ENCODE measurements at places on chromosomes 11 and 22. TPM values are rescaled to one million over a fixed set of nuclear protein-coding genes. Genes with fewer than 3 reads are reported as not detected.

DNA sequence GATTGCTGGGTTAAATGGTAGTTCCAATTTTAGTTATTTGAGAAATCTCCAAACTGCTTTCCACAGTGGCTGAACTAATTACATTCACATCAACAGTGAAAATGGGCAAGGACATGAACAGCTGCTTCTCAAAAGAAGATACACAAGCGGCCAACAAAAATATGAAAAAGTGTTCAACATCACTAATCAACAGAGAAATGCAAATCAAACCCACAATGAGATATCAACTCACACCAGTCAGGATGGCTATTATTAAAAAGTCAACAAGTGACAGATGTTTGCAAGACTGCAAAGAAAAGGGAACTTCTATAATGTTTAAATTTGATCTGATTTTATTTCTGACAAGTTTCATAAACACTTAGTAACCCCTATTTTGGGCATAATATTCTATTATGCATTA is 537.5 kb downstream of the DLG2 start:
- H3K36me3 ChIP-seq = no peaks in the 10 kb centered on the region
- no peak overlapping the region for H3K27ac ChIP-seq
- H3K4me1 ChIP-seq = peaks cover 52% of the 10 kb centered on the region
- no peaks in the 10 kb centered on the region for H3K27me3 ChIP-seq

DNA sequence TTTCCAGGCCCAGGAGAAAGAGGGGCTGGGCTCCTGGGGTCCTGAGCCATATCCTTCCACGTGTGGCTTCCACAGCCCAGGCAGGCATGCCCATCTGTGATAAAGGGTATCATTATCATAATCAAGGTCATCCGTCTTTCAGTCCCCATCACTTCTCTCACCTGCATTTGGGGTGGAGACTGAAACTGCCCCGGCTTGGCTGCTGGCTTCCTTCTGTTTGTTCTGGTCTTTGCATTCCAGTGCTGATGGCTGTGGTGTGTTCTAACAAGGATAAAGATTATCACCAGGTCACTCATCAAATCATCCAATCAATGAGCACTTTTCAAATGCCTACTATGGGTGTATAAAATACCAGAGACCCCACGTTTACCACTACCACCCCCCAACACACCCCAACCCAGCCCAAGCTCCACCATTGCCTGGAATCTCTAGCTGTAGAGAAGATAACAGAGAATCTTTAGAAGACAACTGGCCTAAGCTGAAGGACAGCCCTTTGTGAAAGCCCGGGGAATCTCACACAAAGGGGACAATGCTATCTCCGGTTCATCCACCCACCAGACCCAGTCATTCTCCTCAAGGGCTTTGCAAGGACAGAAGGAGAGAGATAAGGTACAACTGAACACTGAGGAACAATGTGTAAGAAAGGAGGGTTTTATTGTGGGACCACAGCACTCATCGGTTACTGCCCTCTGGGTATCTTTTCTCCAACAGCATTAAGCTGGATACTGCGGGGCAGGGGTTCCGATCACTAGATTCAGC is 54.9 kb downstream of the AHNAK start:
- peaks cover 31% of the 10 kb centered on the region for H3K4me1 ChIP-seq
- peaks cover 2% of the 10 kb centered on the region for H3K27me3 ChIP-seq
- no peak for DNase-seq
- H3K27ac ChIP-seq = no peak overlapping the region

LRP5 gene
- 13.7 TPM for total RNA-seq

- no peak overlapping the region for H3K27ac ChIP-seq
- peak; percentile 40 for DNase-seq
- peaks cover 7% of the 10 kb centered on the region for H3K27me3 ChIP-seq
- no peak overlapping the region for H3K4me3 ChIP-seq
Observed at GRCh38 chr11:13465909-13466371, 2.9 kb upstream of the BTBD10 start.

- no peak overlapping the region for H3K4me3 ChIP-seq
Observed at GRCh38 chr22:45932071-45932470, 44.9 kb downstream of the WNT7B start.

DNA sequence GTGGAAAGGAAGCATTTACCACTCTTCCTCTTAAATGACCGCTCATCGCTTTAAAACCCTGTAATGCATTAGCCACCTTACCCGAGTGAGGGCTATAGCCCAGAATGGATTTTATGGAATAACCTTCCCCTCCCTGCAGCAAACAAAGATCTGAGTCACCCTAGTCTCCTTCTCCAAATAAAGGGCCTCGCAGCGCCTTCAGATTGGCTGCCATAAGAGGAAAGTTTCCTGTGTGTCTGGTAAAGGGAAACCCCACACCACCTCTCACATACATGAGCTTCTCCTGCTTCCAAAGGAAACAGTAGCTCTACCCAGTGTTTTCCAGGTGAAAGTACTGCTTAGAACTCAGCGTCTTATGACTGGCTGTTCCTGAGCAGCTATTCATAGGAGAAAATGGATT is 47.8 kb downstream of the PPP2R1B start:
- peak overlapping the region; percentile 61 for H3K4me3 ChIP-seq
- H3K36me3 ChIP-seq = peaks cover 41% of the 10 kb centered on the region
- H3K27ac ChIP-seq = peak overlapping the region; percentile 74
- DNase-seq = peak; percentile 57
- no peaks in the 10 kb centered on the region for H3K27me3 ChIP-seq
